ENCODE measurements at places on chromosomes 7 and 10.

DNA sequence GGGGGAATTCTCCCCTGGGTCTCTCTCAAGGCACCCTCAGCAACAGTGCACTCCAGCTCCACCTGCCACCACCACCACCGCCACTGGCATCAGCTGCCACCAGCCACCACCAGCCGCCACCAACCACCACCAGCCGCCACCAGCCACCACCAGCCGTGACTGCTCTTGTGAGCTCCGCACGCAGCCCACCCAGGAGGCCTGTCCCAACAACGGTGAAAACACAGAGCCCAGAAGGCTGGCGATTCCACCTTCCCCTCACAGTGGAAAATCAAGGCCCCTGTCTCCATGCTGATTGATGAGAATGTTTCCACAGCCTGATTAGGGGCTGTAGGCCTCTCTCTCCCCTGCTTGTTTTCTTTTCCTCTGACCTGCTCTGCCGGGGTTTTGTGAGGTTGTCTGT lies 41.1 kb downstream of the COBL start:
- no peak for DNase-seq

DNA sequence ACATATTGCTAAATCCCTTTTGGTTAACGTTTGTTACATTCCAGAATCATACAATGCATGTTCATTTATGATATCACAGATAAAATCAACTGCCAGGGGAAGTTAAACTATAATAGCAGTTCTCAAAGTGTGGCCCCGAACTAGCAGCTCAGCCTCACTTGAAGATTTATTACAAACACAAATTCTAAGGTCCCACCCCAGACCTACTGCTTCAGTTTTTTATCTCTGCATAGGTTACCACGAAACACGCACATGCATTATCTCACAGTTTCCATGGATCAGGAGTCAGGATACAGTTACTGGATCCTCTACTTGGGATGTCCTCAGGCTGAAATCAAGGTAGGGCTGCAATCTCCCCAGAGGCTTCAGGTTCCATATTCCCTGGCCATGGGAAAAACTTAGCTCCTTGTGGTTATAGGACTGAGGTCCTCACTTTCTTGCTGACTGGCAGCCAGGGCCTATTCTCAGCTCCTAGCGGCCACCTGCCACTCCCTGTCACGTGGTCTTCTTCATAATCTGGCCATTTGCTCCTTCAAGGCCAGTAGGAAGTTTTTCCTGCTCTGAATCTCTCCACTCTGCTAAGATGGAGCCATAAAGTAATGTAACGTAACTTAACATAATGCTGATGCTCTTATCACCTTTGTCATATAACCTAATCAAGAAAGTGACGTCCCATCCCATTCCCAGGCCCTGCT lies 50.5 kb upstream of the YAE1 start:
- no peak for DNase-seq

DNA sequence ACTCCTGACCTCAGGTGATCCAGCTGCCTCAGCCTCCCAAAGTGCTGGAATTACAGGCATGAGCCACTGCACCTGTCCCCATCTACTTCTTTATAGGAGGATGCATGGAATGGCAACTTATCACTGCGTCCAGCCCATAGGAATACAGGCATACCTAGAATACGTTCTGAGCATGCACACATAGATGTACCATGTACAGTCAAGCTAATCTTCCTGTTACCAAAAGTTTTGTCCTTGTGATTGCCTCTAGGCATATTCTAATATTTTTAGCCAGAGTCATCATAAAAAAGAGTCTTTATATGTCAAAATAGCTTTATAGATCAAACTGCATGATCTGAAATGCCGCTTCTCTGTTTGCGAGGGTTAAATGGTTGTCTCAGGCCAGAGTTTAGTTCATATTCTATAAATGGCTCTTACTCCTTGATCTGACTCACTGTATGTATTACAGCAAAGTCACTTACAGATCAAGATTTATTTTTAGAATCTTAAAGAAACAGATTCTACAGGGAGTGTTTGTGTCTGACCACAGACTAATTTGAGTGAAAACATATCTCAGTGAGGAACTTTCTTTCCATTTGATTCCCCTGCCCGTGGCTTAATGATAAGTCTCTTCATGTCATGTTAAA lies 210.9 kb downstream of the CREB5 start:
- no peak for DNase-seq

GRCh38 chr10:30724296-30724695 lies 94.7 kb upstream of the LYZL2 start:
- no peak for DNase-seq

DNA sequence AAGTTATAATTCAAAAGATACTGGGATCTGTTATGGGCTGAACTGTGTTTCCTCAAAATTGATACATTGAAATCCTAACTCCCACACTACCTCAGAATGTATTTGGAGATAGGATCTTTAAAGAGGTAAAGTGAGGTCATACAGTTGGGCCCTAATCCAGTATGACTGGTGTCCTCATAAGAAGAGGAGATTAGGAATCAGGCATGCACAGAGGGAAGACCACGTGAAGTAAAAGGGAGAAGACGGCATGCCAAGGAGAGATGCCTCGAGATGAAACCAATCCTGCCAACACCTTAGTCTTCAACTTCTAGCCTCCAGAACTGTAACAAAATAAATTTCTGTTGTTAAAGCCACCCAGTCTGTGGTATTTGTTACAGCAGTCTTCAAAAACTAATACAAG lies 5.9 kb upstream of the CFAP69 start:
- DNase-seq: no peak

- no peak for DNase-seq
Observed at GRCh38 chr10:126135941-126136595, 239.7 kb downstream of the FANK1 start.

DNA sequence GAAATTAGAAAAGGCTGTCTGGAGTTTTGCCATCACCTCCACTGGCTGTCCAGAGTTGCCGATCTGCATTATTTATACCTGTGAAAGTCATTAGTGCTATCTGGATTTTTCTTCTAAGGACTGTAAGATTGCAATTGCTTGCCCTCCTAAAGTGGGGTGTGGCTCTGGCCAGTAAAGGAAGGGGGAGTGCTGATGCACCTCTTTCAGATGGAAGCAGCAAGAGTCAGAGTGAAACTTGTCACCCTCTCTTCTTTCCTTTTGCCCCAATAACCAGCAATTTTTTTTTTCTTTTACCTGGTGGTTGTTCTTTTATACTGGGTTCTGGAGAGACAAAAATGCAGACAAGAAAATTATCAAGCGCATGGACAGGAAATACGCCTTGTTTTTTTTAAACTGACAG lies 527.4 kb upstream of the NRP1 start:
- no peak for DNase-seq

- no peak for DNase-seq
Observed at GRCh38 chr7:26653430-26654399, 210.7 kb downstream of the SKAP2 start.

DNA sequence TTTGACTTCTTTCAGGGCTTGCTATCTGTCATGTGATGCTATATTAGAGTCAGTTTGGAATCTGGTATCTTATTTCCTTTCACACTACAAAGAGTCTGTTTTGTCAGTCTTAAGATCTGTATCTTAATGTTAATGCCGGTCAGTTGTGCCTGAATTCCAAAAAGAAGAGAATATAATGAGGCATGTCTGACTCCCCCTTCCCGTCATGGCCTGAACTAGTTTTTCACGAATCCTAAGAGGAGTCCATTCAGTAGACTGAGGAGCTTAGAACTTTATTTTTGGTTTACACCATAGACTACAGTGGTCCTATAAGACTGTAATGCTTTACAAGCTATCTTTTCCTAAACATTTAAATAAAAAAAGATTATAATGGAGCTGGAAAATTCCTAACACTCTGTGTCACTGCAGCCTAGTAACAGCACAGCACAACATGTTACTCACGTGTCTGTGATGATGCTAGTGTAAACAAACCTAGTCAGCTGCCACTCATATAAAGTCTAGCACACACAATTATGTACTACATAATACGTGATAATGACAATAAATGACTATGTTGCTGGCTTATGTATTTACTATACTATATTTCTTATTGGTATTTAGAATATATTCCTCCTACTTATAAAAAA lies 50.6 kb downstream of the VPS41 start:
- DNase-seq: no peak

- no peak for DNase-seq
Observed at GRCh38 chr10:62631241-62631640, 173.3 kb upstream of the ADO start.

DNA sequence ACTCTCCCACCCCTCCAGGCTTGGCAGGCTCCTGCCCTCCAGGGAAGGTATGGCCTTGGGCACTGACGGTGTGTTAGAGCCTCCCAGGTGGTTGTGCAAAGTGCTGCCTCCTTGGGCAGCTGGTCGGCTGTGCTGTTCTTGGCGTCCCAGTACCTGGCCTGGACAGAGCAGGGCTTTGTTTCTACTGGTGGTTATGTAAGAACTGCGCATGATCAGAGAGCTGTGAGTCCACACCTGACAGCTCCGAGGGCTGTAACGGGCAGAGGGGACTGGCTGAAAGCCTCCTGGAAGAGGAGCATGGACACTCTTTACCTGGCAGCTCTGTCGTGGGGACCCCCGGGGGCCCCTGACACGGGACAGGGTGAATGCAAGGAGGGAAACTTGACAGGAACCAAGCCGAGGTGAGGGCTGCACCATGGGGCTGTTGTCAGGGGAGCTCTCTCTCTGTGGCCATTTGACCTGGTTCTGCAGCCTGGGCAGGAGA lies 3.1 kb upstream of the SFRP5 start:
- no peak for DNase-seq

DNA sequence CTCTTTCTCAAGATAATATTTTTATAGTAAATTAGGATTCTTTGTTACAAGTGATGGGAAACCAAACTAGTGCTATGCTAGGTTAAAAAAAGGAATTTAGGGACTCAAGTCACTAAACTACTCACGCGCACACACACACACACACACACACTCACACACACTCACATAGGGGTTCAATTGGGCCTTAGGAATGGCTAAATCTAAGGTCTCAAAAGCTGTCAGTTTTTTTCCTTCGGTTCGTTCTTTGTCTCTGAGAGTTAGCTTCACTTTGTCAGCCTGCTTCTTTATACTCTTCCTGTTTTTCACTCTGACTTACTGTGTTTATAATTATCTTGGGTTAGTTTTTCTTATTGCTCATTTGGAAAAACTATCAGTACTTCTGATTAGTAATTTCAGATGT lies 138.9 kb downstream of the ADK start:
- no peak for DNase-seq

GRCh38 chr10:23804125-23804524 lies 365.2 kb downstream of the OTUD1 start:
- no peak for DNase-seq

- no peak for DNase-seq
Observed at GRCh38 chr7:74294191-74294998, 5.2 kb downstream of the CLIP2 start.

DNA sequence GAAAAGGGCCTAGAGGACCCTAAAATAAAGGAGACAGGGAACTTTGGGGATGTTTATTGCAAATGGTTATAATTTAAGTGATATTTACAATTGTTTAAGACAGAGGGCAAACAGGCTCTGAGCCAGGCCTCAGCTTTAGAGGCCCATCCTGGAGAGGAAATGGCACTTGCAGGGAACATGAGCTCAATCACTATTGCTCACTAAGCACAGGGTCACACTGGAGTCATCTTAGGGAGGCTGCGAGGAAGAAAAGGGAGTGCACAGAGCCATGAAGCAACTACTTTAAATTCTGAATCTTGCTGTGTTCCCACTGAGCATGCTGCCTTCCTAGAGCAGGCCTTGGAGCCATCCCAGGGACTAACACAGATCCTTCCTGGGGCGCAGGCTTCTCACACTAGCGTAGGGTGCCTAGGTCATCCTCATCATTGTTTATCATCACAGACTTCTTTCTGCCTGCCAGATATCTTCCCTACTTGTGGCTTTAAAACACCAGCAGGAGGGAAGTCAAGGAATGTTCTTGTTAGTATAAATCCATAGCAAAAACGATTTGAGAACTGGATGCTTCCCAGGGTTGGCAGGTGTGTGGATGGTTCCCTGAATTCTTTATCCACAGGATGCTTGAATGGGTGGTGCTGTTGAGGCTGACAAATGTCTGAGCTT lies 12.7 kb upstream of the DNAJB12 start:
- DNase-seq: no peak

GRCh38 chr10:70078937-70079336 lies 26.3 kb downstream of the MACROH2A2 start:
- DNase-seq: no peak

Measured in hippocampal formation (tissue), 2 donors.